ENCODE measurements at places on chromosomes 2 and 18.
A peak's percentile ranks its signal among the peaks of the same experiment; 100 is the strongest.

DNA sequence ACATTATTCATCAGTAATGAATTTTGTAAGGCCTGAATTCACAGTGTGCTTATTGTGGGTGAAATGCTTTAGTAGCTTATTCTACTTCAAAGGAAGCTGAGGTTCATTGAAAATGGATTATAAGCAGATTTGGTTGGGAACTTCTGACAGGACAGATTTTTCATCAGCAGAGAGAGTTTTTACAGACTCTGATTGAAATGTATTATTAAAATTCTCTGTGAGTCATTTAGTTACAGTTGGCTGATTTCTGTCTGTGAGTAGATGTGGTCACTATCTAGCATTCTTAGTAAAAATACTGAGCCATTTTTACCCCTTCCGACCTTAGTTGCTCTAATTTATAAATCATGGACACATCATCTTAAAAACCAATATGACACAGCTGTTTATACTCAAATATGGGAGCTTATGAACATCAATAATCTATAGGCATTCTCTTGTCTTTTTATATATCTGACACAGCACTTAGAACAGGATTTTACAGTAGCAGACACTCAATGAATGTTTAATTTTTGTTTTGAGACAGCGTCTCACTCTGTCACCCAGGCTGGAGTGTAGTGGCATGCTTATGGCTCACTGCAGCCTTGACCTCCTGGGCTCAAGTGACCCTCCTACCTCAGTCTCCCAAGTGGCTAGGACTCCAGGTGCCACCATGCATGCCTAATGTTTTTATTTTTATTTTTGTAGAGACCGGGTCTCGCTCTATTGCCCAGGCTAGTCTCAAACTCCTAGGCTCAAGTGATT is 239.6 kb downstream of the BABAM2 start:
- DNase-seq = no peak

- DNase-seq = no peak
Measured at GRCh38 chr2:126635736-126636135, 20.2 kb upstream of the GYPC start.

GRCh38 chr2:63544017-63544627 is 44.2 kb downstream of the WDPCP start:
- no peak for DNase-seq

DNA sequence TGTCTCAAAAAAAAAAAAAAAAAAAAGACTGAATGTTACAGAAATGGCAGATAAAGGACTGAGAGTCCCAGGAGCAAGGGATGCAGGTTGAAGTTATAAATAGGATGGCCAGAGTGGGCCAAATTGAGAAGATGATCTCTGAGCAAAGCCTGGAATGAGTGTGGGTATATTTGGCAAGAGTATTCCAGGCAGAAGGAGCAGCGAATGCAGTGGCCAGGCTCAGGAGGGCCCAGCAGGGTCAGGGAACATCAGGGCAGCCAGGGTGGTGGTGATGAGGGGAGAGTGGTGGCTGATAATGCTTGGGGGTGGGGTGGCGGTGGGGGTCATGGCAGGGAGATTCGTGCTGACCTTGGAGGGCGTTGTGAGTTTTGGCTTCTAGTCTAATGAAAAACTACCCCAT is 141.3 kb upstream of the AGAP1 start:
- DNase-seq = no peak

GRCh38 chr2:101064868-101065549 is 62.9 kb downstream of the RPL31 start:
- DNase-seq = no peak

GRCh38 chr2:217244815-217245214 is 385.0 kb upstream of the TNP1 start:
- no peak for DNase-seq

DNA sequence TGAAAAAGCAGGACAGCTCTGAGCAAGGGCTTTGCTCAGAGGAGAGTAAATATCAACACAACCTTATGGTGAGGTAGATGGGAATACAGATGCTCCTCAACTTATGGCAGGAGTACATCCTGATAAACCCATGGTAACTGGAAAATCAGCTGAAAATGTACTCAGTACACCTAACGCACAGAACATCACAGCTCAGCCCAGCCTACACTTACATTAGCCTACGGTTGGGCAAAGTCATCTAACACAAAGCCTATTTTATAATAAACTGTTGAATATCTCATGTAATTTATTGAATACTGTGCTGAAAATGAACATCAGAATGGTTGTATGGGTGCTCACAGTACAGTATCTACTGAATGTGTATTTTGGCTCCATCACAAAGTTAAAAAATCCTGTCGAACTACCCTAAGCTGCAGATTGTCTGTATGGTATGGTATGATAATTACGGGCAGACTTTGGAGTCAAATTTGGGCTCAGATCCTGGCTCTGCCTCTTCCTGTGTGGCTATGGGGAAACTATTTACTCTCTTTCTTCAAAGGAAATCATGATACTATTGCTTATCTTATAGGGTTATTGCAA is 120.3 kb upstream of the LYPD1 start:
- no peak for DNase-seq

DNA sequence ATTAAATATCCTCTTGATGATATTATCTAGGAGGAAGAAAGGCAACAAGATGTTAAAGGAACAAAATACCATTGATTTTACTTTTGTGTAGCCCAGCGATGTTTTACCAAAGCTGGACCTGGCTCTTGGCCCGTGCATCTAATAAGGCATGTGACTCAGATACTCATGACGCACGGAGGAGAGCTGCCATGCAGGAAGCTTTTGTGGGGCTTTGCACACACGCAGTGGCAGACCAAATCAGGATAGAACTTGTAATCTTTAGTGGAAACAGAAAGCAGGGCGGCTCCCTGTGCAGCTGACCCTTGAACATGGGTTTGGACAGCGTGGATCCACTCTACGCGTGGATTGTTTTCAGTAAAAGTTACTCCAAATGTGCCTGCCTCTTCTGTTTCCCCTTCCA is 190.0 kb downstream of the NAPG start:
- DNase-seq = peak; percentile 64

- DNase-seq = no peak
Measured at GRCh38 chr18:7545734-7546133, 21.4 kb upstream of the PTPRM start.

DNA sequence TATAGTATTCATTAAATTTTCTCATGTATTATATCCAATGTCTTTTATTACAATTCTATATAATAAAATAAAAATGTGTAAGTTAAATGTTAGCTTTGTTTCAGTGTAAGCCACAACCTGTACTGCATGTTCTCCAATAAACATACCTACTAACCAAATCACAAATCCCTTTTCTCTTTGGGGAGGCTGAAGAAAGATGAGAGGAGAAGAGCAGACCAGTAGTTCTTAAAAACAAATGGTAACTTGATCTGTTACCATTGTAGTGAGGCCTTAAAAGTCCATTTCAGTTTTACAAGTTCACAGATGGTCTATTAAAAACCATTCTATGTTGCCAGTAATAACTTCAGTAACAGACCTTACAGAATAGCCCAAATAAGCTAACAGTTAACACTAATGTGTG is 100.5 kb downstream of the SOS1 start:
- DNase-seq = no peak

GRCh38 chr2:27920148-27920885 is 29.8 kb downstream of the BABAM2 start:
- DNase-seq = no peak

DNA sequence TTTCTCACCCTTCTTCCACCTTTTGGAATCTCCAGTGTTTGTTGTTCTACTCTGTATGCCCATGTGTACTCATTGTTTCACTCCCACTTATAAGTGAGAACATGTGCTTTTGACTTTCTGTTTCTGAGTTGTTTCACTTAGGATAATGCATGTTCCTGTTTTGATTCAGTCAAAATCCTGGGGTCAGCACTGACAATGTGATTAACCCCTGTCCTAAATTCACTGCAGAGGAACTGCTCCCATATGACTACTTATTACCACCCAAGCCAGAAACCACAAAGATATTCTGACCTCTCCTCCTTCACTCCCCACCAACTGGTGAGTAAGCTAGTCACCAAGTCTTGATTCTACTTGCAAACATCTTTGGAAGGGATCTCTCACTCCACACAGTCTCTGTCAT is 251.4 kb upstream of the TCF4 start:
- DNase-seq = no peak

DNA sequence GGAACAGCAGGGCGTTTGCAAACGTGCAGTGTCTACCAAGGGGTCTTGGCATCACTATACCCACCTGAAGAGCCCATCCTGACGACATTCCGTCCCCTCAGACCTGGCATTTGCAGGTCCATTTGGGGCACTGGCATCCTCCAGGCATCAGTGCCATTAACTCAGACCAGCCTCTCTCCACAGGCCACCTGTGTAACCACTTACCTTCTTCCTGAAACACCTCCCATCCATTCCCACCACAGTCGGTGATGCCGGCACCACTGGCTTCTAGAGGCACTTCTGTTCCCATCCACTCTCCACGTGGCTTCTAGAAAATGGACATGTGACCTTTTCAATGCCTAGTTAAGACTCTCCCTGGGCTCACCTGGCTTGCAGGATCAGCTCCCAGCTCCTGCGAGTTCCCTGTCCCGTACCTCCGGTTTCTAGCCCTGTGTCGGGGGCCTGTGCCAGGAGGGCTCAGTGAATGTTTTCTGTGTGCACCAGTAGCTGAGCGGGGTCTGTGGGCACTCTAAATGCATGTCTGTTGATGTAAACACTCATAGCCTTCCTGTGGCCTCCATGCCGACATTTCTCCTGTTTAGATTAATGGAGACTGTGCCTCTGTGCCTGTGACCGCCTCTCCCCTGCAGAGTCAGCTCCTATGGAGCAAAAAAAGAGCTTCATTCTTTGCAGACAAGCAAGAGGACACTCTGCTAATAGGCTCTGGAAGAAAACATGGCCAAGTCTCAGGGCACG is 458.0 kb upstream of the HS6ST1 start:
- no peak for DNase-seq

DNA sequence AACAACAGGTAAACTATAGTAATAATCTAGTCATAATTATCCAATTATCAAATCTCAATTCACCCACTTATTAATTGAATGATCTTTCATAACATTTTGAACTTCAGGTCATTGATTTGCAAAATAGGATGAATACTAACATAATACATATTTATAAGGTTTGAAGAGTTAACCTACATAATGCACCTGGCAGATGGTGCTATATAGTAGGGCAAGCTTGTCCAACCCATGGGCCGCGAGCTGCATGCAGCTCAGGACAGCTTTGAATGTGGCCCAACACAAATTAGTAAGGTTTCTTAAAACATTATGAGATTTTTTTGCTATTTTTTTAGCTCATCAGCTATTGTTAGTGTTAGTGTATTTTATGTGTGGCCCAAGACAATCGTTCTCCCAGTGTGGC is 815.8 kb upstream of the ID2 start:
- DNase-seq = no peak

DNA sequence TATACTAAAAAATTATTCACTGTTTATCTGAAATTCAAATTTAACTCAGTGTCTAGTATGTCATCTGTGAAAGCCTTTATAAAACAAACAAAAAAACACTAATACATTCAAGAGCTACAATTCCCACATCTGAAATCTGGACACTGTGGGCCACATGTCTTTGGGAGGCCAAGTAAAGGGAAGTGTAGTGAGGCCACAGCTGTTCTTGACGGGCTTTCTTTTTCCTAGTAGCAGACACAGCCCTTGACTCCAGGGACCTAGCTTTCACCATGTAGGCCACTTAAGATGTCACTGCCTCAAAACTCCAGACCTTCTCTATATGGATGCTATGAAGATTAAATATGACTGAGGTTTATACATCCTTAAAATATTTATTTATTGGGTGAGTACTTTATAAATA is 91.1 kb downstream of the RBMS1 start:
- DNase-seq = no peak

- no peak for DNase-seq
Measured at GRCh38 chr18:58102875-58103274, 58.8 kb downstream of the NEDD4L start.

DNA sequence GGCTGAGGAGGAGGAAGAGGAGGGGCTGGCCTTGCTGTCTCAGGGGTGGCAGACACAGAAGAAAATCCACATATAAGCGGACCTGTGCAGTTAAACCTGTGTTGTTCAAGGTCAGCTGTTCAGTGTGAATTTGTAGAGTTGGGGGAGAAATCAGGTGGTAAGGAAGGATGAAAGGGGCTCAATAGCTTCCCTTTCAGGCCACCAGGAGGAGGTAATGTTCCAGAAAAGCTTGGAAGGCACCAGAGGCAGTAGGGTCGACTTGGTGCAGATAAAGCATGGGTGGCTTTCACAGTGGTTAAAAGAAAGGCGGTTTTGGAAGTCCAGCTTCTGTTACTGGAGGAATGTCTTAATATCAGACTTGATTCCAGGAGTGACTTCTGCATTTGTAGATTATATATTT is 167.4 kb downstream of the THSD7B start:
- DNase-seq = no peak

DNA sequence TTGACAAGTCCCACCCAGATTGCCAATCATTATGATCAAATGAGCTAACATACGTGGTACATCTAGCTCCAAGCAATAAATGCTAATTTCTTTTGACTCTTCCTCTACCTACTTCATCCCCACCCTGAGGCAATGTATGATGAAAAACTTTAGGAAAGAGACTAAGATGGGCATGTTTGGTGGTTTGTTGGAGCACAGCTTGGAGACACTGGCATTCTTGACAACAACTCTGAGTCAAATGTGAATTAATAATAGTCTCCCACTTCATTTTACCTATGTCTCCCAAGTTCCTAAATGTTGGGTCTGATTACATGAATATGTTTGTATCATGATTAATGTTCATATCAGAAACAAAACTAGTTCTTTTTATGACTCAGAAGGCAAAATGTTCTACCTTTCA is 36.6 kb downstream of the EXOC6B start:
- no peak for DNase-seq

GRCh38 chr2:127681288-127681804 is 6.0 kb upstream of the LIMS2 start:
- DNase-seq = peak; percentile 66

GRCh38 chr2:60735496-60736250 is 20.4 kb upstream of the PAPOLG start:
- no peak for DNase-seq

- DNase-seq = no peak
Measured at GRCh38 chr2:74507926-74508520, 528 bp upstream of the PCGF1 start.

- DNase-seq = no peak
Measured at GRCh38 chr2:12036640-12036983, 290.2 kb downstream of the LPIN1 start.

DNA sequence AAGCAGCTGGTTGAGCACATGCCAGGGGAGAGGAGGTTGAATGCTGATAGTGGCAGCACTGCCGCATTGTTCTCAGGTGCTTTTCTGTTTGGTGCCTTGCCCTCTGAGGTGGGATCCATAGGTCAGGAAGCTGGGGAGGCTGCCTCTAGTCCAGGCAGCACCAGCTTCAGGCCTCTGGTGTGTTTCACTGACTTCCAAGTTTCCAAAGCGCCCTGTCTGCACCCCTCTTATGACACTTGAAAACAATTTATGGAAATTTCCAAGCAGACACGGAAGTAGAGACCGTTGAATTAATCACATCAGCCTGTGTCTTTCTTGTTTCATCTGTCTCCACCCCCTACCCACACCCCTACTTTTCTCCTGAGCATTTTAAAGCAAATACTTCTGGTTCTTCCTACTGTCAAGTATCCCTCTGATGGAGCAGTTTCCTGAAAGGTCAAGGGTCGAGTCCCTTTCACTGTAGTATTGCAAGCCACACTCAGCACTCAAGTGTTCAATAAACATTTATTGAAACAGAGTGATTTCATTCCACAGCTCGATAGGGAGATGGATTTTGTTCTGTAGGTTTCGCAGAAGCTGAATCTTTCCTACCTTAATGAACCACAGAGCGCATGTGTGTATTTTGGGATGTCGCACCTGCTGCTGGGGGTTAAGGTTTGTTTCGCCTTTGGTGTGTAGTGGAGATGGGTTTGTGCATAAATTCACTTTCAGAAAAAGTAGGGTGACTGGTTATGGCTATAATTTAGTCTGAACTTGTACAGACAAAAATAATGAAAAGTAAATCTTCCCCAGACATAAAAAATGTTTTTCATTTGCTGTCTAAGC is 21.4 kb downstream of the DGKD start:
- no peak for DNase-seq
